Stimulated activated CD8-positive, alpha-beta memory T cell treated with anti-CD3 and anti-CD28 coated beads, Interleukin-7, amount 100 ng/mL, for 1 hour (primary cell): ENCODE measurements at places on chromosomes 4 and X.

DNA sequence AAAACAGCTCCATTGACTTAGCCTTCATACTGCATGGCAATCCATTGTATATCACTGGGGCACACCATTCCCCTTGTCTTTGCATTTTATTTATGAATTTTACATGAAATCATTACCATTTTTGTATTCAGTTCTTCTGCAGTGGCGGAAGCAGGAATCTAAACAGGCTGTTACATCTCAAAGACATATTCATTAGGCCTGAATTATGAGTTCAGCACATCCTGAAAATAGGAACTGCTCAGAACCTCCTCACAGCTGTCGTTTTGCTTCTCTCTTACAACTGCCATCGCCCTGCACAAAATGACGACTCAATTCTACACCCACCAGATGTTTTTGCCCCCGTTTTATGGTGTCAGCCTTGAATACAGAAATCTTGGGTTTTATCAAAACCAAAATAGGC is 474.4 kb upstream of the MAGEB18 start:
- DNase-seq, result no peak

GRCh38 chr4:41142376-41143310 is 71.7 kb downstream of the APBB2 start:
- no peak for DNase-seq

- no peak for DNase-seq
Observed at GRCh38 chr4:147076179-147076578, 130.5 kb upstream of the TTC29 start.

DNA sequence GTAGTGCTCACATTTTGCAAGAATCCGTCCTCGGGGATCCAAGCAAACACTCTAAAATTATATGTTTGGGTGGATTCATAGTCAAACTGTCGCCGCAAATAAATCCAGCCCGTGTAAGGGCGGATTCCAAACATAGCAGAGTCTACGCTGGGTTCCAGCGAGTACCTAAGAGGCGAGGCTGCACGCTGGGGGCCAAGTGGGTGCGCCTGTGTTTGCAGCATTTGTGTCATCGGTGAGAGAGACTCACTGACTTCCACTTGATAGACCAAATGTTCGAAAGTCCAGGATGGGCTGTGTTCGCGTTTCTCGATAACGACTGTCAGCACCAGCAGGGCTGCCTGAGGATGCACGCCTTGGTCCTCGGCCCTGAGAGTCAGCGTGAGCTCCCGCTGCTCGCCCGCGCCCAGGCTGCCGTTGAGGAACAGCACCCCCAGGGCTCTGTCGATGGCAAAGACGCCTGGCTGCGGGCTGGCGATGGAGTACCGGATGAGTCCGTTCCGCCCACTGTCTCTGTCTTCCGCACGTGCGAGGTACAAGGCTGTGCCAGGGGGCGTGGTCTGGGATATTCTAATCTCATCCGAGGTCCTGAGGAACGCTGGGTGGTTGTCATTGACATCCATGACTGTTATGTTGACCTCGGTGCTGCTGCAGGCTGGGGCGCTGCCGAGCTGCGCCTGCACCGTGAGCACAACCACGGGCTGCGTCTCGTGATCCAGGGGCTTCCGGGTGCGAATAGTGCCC is 158.7 kb downstream of the DCHS2 start:
- DNase-seq, result no peak

DNA sequence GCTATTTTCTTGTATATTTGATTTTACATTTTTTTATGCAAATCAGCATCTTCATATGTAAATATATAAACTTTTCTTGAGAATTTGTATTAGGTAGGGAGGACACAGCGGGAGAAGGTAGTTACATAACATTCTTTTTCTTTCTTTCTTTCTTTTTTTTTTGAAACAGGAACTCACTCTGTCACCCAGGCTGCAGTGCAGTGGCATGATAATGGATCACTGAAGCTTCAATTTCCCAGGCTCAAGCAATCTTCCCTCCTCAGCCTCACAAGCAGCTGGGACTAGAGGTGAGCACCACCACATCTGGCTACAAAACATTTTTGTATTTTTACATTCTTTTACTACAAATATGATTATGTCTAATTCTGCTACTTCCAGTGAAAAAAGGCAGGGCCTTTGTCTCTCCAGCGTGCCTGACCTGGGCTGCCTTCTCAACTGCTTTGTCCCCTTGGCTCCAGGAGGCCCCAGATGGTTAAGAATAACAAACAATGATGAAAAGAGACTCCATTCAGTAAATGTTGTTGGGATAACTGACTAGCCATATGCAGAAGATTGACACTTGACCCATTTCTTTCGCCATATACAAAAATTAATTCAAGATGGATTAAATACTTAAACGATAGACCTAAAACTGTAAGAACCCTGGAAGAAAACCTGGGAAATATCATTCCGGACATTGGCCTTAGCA is 46.5 kb upstream of the FAT4 start:
- no peak for DNase-seq

DNA sequence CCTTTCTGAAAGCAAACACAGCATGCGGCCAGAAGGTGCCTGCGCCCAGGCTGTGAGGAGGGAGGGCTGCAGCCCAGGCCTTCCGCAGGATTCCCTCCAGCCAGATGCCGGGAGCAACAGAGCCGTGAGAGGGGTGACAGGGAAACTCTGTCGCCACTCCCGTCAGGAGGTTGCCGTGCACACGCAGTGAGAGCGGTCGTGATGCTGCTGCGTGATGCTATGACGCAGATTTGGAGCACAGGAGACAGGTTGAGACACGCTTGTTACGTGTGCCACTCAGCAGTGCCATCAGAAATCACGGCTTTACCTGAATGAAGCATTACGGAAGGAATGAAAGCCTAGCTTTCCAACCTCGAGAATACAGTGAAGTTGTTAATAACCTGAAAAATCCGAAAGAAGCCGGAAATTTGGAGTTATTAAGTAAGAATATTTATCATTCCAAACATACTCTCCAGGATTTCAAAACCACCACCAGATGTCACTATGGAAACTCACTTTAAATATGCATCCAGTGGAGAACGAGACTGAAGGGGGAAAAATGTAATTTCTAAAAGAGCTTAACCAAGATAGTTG is 54.4 kb downstream of the FAT1 start:
- no peak for DNase-seq

- DNase-seq, result no peak
Observed at GRCh38 chrX:72169008-72169728, 12.4 kb upstream of the PIN4 start.

GRCh38 chrX:4240541-4241194 is 527.2 kb upstream of the PRKX start:
- no peak for DNase-seq

DNA sequence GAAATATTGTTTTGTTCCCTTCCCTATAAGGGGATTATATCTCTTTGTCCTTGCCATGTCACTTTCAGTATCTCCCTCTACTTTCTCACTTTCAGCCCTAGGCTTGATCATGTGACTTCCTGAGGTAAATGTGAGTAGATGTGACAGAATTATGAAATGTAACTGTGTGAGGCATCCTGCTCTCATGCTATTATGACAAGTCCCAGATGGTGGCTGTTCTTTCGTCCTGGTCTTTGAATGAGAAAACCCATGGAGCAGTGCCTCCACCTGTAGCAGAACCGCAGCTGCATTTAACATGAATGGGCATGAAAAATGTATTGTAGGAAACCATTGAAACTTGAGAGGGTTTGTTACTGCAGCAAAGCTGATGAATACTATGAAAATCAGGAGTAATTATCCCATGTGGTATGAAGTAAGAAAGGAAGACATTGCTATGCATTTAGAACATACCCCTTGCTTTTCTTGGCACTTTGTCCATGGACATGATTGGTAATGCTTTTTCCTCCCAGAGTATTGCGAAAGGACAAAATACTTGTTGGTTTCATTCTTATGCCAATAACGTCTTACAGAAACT is 202.2 kb upstream of the GPRIN3 start:
- no peak for DNase-seq

DNA sequence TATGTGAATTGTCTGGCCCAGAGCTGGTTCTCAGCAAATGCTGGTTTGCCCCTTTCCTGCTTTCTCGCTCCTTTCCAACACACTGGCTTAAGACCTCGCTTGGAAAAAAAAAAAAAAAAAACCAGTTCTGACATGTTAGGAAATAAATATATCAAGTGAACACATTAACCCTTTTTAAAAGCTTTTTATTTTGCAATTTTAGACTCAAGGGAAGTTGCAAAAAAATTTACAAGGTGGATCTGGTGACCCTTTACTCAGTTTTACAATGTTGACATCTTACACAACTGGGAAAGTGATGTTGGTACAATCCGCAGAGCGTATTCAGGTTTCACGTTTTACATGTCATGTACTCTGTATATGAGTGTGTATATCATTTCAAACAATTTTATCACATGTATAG is 100.1 kb downstream of the RTL5 start:
- DNase-seq, result no peak

- no peak for DNase-seq
Observed at GRCh38 chr4:183797445-183798300, 107.4 kb upstream of the STOX2 start.

DNA sequence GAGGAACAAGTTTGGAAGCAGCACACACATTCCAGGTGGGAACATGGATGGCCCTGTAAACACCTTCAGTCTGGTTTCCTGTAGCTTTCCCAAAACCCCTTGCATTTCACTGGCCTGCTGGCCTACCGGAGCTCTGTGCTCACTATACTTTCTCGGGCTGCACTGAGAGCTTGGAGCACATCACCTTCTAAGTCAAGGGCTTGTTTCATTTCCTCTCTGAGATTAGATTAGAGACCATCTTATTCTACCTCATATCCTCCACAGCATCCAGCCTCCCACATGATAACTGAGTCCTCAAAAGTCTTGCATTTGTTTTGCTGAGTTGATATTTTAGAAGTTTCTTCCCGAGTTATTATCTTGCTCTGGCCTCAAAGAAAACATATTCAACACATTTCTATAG is 147.7 kb downstream of the RASL11B start:
- no peak for DNase-seq

DNA sequence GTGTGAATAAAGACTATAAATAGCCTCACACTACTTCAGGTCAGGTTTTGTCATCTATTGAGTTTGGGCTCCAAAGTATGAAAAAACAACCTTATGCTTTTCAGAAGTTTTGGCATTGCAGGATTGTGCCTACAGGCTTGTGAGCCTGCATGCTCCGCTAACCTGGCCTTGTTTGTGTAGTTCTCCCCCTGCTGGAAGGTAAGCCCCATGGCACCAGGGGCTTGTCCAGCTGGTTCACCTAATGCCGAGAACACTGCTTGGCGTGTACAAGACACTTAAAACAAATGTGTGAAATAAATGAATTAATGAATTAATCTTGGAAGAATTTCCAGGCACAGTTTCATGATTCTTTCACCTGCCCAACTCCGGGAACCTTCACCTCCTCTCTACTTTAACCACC is 1.8 kb upstream of the HSD17B10 start:
- DNase-seq, result peak; percentile 26

- DNase-seq, result no peak
Observed at GRCh38 chrX:54067766-54068165, 23.5 kb upstream of the PHF8 start.

DNA sequence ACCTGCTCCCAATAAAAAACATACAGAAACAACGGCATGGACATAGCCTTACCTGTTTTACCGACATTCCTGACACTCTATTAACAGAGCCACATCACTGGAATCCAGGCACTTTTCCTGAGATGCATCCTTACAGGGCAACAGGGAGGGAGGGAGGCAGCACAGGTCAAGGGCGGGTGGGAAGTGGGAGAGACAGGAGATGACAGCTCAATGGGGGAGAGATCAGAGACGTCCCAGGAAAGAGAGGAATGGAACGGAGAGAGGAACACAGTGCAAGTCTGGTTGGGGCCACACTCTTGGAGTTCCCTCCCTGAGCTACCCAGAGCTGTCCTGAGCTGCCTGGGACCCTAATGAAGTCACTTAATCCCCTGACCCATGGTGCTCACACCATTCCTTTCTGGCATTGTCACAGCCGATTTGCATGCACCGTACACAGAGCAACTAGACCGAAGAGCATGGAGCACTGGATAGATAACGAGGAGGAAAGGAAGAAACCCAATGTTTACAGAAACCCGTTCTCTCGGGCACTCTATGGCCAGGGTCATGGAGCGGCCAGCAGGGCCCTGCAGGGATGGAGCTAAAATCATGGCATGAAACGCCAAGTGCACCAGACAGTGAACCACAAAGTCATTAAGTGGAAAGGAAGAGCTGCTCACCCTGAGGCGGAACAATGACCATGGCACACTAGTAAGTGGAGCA is 93.1 kb downstream of the NSUN7 start:
- DNase-seq, result no peak

- no peak for DNase-seq
Observed at GRCh38 chr4:147714575-147715401, 17.1 kb upstream of the ARHGAP10 start.

DNA sequence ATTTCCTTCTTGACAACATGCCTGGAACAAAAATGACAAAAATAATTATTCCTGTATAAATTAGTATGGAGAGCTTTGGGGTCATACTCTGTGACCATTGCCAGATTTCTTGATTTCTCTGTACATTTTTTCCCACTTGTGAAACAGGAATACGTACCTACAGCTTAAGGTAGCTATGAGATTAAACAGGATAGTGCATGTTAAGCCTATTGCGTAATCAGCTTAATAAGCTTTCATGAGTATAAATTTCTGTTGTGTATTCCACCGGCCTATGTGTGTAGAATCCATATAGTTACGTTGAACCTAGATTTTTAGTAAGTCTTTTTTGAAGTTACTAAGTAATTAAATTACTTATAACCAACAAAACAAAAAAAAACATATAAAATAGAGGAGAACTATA is 334.9 kb downstream of the DCTD start:
- DNase-seq, result no peak

GRCh38 chrX:152641256-152641875 is 3.7 kb downstream of the GABRQ start:
- DNase-seq, result no peak

- DNase-seq, result no peak
Observed at GRCh38 chr4:2948895-2949781, 14.1 kb downstream of the NOP14 start.

DNA sequence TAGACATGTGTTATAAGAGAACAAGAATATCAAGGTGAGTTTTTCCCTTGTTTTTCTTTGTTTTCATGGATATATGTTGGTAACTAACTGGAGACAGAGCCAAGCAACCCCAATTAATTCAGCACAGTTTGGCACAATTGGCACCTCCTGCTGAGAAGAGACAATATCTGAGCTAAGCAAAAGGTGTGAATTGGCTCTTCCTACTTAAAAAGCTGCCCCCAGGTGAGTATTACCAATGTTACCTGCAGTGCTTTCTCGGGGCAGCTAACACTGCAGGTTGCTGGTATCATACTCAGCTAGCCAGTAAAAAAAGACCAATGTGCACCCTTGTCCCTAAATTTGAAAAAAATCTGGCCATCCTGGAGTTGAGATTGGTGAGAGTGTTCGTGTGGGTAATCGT is 871.2 kb upstream of the TENM3 start:
- DNase-seq, result no peak

- no peak for DNase-seq
Observed at GRCh38 chr4:10204401-10205058, 87.9 kb upstream of the WDR1 start.

- DNase-seq, result no peak
Observed at GRCh38 chr4:126725906-126726305, 906.9 kb upstream of the INTU start.

GRCh38 chr4:3342182-3342854 is 49.5 kb downstream of the RGS12 start:
- no peak for DNase-seq
